Central memory CD8-positive, alpha-beta T cell (primary cell): ENCODE measurements at places on chromosomes 7 and 10.

- DNase-seq: no peak
Observed at GRCh38 chr7:47393406-47393805, 188.5 kb downstream of the TNS3 start.

DNA sequence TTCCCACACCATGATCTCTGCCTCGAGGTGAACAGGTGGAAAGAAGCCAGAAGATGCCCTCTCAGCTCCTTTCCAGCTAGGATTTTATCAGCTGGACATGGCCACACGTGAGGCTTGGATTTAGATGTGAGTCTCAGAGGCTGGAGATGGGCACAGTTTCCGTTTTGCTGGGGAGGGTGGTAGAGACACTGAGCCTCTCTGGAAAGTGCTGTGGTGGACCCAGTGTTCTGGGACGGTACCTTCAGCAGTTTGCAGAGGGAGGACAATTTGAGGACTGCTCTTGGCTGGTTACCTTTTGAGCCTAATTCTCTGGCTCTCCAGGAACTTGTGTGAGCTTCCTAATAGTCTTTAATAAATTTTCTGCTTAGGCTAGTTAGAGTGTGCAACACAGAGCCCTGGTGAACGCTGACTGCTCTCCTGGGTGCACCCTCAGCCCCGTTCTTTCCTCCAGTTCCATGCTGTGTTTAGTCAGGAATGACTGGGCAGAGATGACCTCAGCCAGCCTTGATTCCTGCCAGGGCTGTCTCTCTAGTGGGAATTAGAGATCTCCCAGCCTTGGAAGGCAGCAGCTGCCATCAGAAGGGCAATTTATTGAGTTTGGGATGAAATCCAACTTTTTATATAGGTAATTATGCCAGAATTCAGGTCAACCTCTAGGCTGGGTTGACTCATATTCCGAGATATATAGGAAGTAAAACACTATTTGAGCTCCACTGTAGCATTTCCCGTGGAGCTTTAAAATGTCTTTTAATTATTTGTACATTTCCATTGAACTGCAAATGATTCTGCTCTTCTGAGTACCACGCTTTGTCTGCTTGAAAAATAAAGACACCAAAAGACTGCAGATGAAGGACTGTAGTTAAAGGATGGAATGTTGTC lies 103.9 kb downstream of the GATA3 start:
- DNase-seq: no peak

GRCh38 chr7:106047818-106048705 lies 64.0 kb downstream of the SYPL1 start:
- no peak for DNase-seq

- peak; percentile 91 for DNase-seq
Observed at GRCh38 chr7:151013733-151014497, 10.4 kb downstream of the ATG9B start.

GRCh38 chr10:22133749-22134624 lies 83.8 kb downstream of the EBLN1 start:
- no peak for DNase-seq

DNA sequence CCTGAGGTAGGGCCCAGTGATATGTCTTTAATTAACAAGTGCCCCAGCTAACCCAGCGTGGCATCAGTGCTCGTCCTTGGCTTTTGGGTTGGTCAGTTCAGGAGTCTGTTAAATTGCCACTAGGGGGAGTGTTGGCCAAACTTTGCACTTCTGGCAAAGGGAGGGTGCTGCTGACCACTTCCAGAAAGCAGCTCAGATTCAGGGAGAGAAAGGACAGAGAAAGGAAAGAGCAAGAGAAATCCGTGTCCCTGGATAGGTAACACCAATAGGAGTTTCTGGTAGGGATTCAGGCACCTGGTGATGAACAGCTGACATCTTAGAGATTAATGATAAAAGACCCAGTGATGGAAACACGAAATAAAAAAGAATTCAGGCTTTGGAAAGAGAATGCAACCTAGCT lies 243.1 kb upstream of the AOAH start:
- no peak for DNase-seq

GRCh38 chr10:16968416-16969041 lies 151.3 kb upstream of the RSU1 start:
- DNase-seq: no peak

GRCh38 chr7:99563650-99564049 lies 5.2 kb downstream of the ZNF655 start:
- DNase-seq: no peak

- DNase-seq: no peak
Observed at GRCh38 chr10:128300290-128300824, 174.1 kb upstream of the MKI67 start.

DNA sequence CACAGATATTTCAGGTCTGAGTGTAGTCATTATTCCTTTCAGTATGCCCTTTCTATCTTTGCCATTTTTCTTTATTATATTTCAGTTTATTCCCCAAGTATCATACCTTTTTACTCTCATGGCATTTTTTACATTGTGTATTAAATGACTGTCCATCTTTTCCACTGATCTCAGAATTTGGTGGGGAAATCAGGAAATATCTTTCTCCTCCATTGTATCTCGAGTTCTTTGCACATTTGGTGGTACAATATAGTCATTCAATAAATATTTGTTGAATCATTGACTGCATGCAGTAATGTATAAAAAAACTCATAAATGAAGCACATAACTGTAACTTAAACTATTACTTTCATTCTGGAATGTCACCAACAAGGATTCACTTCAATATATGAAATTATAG lies 354.7 kb downstream of the HGF start:
- no peak for DNase-seq

DNA sequence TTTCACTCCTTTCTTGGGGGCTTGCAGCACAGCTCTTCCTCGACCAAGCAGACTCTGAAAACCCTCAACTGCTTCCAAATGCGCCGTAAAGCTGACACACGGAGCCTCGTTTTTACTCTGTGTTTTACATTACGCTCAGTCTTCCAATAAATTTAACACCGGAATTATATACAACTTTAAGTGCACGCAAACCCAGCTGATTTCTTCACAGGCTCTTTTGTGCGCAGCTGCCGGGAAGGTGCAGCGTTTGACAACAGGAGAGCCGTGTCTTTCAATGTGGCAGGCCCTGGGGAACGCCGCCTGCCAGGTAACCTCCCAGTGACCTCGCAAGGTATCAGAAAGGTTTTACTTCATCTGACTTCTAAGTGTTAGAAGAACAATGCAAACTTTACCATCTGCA lies 35.0 kb downstream of the GFRA1 start:
- DNase-seq: no peak

DNA sequence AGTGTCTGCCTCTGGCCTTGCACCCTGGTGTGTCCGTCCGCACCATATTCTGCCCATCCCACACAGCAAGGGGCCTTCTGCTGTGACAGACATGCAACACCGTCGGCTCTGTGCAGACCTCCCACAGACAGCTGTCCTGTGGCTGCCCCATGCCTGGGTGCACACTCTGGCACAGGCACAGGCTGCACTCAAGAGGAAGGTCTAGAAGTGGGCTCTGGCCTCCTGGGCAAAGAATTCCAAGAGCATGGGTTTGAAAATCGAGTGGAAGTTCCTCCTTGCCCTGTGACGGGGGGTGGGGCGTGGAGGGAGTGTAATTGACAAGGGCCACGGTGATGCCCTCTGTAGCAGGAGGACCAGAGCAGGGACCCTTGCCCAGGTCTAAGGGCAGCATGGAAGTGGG lies 4.3 kb upstream of the LOXL4 start:
- DNase-seq: no peak

DNA sequence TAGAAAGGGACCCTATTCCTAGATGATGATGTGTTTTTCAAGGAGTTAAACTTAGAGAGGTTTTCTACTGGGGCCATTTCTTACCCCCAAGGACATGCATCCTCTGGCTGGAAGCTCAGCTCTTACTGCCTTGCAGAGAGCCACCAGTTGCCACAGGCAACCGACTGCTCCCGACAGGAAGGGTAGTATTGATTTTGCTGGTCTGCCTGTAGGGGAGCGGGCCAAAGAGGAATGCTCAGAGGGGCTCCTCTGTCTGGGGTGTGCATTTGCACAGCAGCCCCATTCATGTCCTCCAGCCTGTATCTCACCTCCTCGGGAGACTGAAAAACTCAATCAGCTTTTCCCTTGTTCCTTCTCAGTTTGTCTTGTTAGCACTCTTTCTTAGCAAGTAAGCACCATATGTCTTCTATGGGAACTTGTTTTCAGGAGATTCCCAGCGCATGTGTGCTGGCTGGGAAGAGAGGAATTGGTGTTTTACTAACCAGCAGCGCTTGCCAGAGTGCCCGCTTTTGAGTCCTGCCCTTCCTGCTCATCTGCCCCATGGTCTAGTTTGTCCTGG lies 739.0 kb upstream of the GALNT17 start:
- DNase-seq: no peak

DNA sequence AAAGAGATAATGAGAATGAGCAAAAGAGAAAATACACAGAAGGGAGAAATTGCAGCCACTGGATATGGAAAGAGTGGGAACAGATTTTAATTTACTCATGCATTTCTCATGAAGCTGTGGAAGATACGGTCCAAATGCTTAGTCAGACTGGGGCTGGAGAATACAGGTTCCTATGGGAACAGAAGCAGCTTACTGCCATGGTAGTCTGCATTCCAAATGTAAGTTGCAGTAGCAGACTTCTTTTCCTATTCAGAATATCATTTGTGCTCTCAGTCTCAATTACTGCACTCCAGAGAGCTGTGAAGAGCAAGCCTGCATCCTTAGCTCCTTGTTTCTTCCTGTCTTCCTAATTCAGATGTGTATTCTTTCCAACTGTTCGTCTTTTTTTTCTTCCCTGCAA lies 190.8 kb upstream of the TMEM196 start:
- DNase-seq: no peak

- no peak for DNase-seq
Observed at GRCh38 chr7:78062214-78062613, 263.6 kb downstream of the PHTF2 start.

GRCh38 chr7:132343199-132343598 lies 233.1 kb downstream of the PLXNA4 start:
- no peak for DNase-seq

DNA sequence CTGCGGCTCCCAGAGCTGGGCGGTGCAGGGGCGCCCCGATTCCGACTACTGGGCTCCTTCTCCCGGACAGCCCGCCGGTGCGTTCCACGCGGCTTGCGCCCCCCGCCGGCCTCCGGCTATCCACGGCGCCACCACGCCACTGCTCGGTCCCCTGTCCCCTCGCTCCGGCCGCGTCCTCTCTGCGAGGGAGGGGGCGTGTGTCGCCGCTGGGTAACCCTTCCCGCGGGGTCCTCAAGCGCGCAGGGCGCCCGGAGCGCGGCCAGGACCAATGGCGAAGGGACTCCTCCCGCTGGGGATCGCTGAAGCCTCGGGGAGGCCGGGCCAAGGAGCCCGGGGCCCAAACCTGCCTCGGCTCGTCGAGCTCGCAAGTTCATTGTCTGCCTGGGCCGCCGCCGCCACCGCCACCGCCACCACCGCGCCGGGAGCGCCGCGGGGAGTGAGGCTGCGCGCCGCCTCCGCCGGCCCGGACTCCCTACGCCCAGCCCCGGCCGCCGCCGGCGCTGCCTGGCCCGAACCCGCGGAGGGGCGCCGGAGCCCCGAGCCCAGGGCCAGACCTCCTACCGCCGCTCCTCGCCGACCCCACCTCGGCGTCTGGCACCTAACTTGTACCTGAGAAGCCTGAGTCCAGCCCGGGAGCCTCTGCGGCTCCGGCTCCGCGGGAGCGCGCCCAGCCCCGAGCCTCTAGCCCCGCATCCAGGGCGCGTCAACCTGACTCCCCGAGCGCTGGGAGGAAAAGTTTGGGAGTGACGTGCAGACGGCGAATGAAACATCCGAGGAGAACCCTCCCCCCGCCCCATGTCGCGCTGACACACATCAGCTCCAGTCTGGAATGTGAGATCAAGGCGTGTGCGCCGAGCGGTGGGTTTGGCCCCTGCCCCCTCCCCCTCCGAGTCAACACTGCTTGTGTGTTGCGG lies at the start of gene CHST15:
Gene CHST15, minus strand, starts transcription at position 739 of the 914 bp plus-strand sequence. CDS start 47,386 bp downstream, outside the sequence.
- no peak for DNase-seq

DNA sequence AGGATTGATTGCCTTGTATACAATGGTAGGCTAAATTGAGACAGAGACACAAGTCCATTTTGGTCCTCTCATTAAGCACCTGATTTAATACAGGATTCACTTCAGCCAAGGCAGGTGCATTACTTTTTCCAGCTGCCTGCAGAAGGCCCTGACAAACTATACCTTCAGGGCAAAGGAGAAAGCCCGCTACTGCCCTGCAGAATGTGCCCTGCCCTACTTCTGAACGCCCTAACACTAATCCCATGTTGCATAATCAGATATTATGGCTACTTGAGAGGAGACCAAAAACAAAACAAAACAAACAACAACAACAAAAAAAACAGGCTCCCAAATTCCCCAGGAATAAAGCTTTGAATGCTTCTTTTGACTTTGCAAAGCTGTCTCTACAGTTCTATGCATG lies 116.9 kb upstream of the ABI1 start:
- no peak for DNase-seq

- no peak for DNase-seq
Observed at GRCh38 chr10:78893217-78893616, 175.5 kb upstream of the ZMIZ1 start.

- DNase-seq: no peak
Observed at GRCh38 chr10:22997096-22997495, 69.2 kb downstream of the ARMC3 start.

DNA sequence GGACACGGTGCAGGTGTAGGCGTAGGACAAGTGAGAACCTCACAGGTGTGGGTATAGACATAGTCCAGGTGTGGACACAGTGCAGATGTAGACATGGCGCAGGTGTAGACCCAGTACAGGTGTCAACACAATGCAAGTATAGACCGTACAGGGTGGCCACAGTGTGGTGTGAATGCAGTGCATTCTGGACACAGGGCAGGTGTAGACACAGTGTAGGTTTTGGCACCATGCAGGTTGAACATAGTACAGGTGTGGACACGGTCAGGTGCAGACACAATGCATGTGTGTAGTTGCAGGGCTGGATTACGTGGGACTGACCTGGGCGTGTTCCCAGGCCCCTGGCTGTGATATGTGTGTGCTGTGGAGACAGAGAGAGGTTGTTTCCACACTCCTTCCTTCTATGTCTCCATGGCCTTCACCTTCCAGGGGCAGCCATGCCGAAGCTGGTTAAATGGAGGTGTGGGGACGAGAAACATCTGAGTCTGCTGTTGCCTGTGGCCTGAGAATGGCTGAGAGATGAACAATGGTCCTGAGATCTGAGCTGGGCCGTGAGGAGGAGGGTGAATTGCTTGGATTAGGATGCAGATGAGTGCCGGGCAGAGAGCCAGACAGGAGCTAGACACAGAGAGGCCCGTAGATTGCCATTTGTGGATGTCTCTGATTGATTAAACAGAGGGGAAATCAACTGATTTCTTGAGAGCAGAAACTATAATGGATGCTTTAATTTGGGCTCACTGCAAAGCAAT lies 343.9 kb upstream of the SHH start:
- DNase-seq: no peak

DNA sequence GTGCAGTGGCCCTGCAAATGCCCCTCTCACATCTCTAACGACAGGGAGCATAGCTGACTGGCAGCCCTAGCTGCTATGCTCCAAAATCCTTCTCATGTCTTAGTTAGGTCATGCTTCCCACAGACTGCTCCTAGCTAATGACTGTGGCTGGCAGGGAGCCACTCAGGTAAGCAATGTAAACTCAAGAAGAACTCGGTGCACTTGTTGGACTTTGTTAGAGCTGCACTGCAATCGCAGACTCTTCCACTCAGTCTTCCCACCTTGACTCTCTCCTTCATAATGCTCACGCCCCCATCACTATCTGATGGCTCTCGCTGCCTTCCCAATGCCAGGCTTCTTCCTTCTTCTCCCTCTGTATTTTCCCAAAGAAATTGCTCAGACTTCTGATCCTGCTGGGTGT lies 24.0 kb downstream of the OR9A2 start:
- DNase-seq: no peak
